Astrocyte (in vitro differentiated cells and primary cell): ENCODE measurements at places on chromosomes 4 and X. TPM values are rescaled to one million over a fixed set of nuclear protein-coding genes. Genes with fewer than 3 reads are reported as not detected.

GRCh38 chr4:105878668-105879067 lies 16.6 kb upstream of the NPNT start:
- H3K4me1 ChIP-seq: no peaks in the 10 kb centered on the region
- no peak overlapping the region for H3K4me3 ChIP-seq
- no peaks in the 10 kb centered on the region for H3K36me3 ChIP-seq
- H3K27me3 ChIP-seq: no peaks in the 10 kb centered on the region

- H3K4me1 ChIP-seq: peaks cover 12% of the 10 kb centered on the region
- DNase-seq: no peak
- no peaks in the 10 kb centered on the region for H3K27me3 ChIP-seq
Observed at GRCh38 chrX:41526271-41526670, 79.1 kb downstream of the NYX start.

- H3K36me3 ChIP-seq: no peaks in the 10 kb centered on the region
- H3K4me1 ChIP-seq: no peaks in the 10 kb centered on the region
- DNase-seq: no peak
- H3K27ac ChIP-seq: no peak overlapping the region
- no peak overlapping the region for H3K4me3 ChIP-seq
- no peaks in the 10 kb centered on the region for H3K27me3 ChIP-seq
Observed at GRCh38 chr4:92246384-92246783, 57.4 kb upstream of the GRID2 start.

DNA sequence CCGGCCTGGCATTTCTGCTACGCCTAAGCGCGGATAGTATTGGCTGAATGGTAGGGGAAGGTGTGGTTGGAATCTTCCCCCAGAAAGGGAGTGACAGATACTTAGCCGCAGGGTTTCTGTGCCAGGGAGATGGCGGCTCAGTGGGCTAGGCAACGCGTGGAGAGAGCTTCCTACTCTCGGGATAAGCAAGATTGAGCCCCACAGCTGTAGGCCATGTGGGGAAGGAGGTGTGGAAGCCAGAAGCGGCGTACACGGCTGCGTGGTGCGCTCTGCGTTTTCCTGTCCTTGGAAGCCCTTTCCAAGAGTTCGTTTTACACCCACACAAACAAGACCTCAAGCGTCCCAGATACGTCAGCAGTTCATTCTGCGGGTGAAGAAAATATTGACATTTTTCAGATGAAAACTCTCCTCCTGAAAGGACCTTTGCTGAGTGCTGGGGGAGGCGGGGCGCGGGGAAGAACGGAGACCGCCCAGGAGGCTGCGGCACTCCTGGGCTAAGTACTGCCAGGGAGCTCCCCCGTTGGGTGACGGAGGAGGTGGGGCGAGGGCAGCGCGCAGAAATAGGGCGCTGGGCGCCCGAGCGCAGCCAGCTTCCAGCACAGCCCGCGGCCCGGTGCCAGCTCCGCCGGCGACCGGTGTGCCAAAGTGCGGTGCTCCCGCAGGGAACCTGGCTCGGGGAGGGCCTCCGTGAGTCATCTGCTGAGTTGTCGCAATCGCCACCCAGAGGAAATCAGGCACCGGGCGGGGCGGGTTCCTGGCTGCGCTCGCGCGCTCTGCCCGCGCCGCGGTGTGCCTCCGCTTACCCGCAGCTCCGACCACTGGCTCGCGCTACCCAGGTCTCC lies at the start of gene GPAT3:
Gene GPAT3 (plus strand): TSS at position 589 of the 842 bp plus-strand sequence. CDS start 515 bp downstream, outside the sequence.
- DNase-seq: peak; percentile 71
- peak within 1 kb of the TSS; percentile 84 for H3K4me3 ChIP-seq
- peaks cover 20% of the 10 kb centered on the region for H3K27me3 ChIP-seq
- no peaks in the 10 kb centered on the region for H3K36me3 ChIP-seq
- peaks cover 7% of the 10 kb centered on the region for H3K4me1 ChIP-seq

GRCh38 chr4:150237110-150237872 lies 159.0 kb downstream of the DCLK2 start:
- H3K4me1 ChIP-seq: peaks cover 48% of the 10 kb centered on the region
- H3K4me3 ChIP-seq: peak overlapping the region; percentile 34
- H3K27ac ChIP-seq: peak overlapping the region; percentile 96
- H3K27me3 ChIP-seq: no peaks in the 10 kb centered on the region

- H3K4me3 ChIP-seq: no peak overlapping the region
- no peaks in the 10 kb centered on the region for H3K27me3 ChIP-seq
- no peak overlapping the region for H3K27ac ChIP-seq
- DNase-seq: no peak
- no peaks in the 10 kb centered on the region for H3K4me1 ChIP-seq
- no peaks in the 10 kb centered on the region for H3K36me3 ChIP-seq
Observed at GRCh38 chr4:21083413-21083812, 383.2 kb downstream of the PACRGL start.

- H3K4me1 ChIP-seq: no peaks in the 10 kb centered on the region
- no peak overlapping the region for H3K27ac ChIP-seq
- DNase-seq: peak; percentile 49
- H3K27me3 ChIP-seq: no peaks in the 10 kb centered on the region
- H3K4me3 ChIP-seq: no peak overlapping the region
Observed at GRCh38 chr4:13328591-13328990, 155.5 kb downstream of the RAB28 start.

- no peak overlapping the region for H3K4me3 ChIP-seq
- no peak overlapping the region for H3K27ac ChIP-seq
- no peak for DNase-seq
- no peaks in the 10 kb centered on the region for H3K4me1 ChIP-seq
- H3K27me3 ChIP-seq: peaks cover 2% of the 10 kb centered on the region
- H3K36me3 ChIP-seq: no peaks in the 10 kb centered on the region
Observed at GRCh38 chr4:57544811-57545654, 434.8 kb upstream of the IGFBP7 start.

- no peak overlapping the region for H3K27ac ChIP-seq
- no peaks in the 10 kb centered on the region for H3K4me1 ChIP-seq
- no peak overlapping the region for H3K4me3 ChIP-seq
- no peak for DNase-seq
Observed at GRCh38 chr4:141467225-141467624, 169.2 kb upstream of the IL15 start.

GRCh38 chrX:50839730-50840129 lies 25.7 kb upstream of the SHROOM4 start:
- no peaks in the 10 kb centered on the region for H3K27me3 ChIP-seq
- peaks cover 3% of the 10 kb centered on the region for H3K4me1 ChIP-seq
- no peak overlapping the region for H3K4me3 ChIP-seq

DNA sequence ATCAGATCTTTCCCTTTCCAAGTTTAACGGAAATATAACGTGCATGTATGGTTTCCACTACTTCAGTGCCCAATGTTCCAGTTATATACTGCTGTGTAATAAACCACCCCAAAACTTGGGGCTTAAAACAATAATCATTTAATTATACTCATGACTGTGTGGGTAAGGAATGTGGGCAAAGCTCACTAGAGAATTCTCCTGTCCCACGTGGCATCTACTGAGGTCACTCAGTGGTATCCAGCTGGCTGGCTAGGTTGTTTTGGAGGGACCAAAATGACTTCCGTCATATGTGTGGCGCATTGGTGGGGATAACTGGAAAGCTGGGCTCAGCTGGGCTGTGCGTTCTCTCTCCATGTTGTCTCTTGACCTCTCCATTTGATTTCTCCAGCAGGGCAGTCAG lies 18.5 kb downstream of the ZCCHC18 start:
- no peaks in the 10 kb centered on the region for H3K36me3 ChIP-seq
- no peak for DNase-seq
- no peak overlapping the region for H3K4me3 ChIP-seq
- H3K27me3 ChIP-seq: no peaks in the 10 kb centered on the region
- no peaks in the 10 kb centered on the region for H3K4me1 ChIP-seq

DNA sequence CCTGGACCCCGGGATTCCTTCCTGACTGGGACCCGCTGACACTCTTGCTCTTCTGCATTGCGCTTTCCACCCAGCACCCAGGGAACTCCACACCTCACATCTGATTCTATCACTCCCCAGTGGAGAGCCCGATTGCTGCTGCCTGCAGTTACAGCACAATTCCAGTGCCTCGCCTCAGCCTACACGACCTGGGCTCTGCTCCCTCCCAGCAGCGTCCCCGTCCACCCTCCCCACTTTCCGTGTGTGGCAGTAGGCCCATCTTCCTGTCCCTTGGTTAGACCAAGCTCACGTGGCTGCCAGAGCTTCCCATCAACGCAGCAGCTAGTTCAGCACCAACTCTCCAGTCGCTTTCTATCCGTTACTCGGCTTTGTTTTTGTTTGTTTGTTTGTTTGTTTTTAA lies 66.6 kb upstream of the SORBS2 start:
- no peak for DNase-seq
- peaks cover 11% of the 10 kb centered on the region for H3K4me1 ChIP-seq
- H3K36me3 ChIP-seq: no peaks in the 10 kb centered on the region
- no peak overlapping the region for H3K27ac ChIP-seq
- H3K4me3 ChIP-seq: no peak overlapping the region
- no peaks in the 10 kb centered on the region for H3K27me3 ChIP-seq

GRCh38 chrX:115533485-115533884 lies 27.5 kb upstream of the PLS3 start:
- H3K4me1 ChIP-seq: no peaks in the 10 kb centered on the region
- no peak for DNase-seq
- H3K4me3 ChIP-seq: no peak overlapping the region
- no peaks in the 10 kb centered on the region for H3K36me3 ChIP-seq
- no peaks in the 10 kb centered on the region for H3K27me3 ChIP-seq

The SNX12 gene
- 70.8 and 76.6 TPM in 2 replicates for total RNA-seq

The MYOZ2 gene
- total RNA-seq: 0.24 and 1.1 TPM in 2 replicates

The CLDN34 gene
- 0.36 TPM in 1 of 2 replicates, not detected in the other for total RNA-seq
